ENCODE measurements at places on chromosomes 3 and 15.

DNA sequence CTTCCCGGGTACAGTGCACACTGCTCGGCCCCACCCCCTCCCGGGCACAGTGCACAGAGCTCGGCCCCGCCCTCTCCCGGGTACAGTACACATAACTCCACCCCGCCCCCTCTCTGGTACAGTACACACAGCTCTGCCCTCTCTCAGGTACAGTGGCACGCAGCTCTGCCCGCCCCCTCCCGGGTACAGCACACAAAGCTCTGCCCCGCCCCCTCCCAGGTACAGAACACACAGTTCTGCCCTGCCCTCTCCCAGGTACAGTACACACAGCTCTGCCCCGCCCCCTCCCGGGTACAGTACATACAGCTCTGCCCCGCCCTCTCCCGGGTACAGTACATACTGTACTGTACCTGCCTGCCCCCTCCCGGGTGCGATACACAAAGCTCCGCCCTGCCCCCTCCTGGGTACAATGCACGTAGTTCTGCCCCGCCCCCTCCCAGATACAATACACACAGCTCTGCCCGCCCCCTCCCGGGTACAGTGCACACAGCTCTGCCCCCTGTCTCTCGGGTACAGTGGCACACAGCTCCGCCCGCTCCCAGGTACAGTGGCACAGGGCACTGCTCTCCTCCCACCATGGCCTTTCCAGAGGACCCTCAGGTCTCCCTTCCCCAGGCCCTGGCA lies 16.4 kb upstream of the PRR20G start:
- no peak for DNase-seq

DNA sequence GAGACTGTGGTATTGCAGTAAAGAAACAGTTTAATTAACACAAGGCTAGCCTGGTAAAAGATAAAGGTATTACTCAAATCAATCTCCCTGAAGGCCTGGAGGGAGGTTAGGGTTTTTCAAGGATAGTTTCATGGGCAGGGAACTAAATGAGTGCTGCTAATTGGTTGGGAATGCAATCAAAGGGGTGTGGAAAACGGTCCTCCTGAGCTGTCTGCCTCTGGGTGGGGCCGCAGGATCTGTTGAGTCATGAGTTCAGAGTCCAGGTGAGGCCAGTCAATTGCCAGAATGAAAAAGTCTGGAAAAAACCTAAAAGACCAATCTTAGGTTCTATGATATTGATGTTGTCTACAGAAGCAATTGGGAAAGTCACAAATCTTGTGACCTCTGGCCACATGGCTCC lies 293.2 kb downstream of the MCTP2 start:
- no peak for DNase-seq

DNA sequence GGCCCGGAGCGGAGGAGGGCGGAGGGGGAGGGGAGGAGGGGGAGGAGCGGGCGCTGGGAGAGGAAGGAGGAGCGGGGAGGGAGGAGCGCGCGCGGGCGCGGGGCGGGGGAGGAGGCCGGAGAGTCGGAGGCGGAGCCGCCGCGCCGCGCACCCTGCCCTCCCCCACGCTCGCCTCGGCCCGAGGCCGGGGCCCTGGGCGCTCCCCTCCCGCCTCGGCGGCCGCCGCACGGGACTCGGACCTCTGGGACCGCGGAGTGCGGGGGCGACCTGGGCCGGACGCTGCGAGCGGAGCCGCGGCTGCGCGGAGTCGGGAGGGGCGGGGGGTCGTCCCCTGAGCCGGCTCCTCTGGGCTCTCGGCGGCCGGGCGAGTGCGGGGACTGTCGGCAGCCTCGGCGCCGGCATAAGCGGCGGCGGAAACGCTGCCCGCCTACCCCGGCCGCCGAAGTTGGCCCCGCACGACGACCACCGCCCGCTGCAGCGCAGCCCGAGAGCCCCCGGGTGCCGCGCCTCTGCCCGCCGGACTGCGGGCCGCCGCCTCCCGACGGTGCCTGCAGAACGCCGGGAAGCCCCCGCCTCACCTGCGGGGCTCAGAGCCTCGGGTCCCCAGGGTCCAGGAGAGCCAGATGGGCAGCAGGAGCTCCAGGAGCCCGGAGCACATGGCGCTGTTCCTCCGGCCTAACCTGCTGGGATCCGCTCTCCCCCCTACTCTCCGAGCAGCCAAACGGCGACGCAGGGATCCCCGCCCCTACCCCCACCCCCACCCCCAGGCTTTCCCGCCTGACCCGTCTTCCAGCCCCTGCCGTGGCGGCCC lies 406 bp upstream of the GABRB3 start:
- DNase-seq: no peak

DNA sequence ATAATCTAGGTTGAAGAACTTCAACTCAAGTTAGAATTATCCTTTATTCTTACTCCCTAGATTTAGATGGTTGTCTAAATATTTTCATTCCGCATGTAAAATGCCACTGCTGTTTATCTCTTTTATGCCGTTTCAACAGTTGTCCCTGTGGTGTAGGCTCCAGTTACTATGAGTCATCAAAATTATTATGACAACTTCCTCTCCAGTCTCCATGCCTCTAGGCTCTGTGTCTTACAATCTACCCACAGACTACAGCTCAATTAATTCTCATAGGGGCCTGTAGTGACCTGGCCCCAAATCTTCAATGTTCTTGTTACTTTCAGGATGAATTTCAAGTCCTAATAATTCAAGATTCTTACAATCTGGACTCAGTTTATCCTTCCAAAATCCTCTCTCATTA lies 105.8 kb upstream of the UNC13C start:
- DNase-seq: no peak

DNA sequence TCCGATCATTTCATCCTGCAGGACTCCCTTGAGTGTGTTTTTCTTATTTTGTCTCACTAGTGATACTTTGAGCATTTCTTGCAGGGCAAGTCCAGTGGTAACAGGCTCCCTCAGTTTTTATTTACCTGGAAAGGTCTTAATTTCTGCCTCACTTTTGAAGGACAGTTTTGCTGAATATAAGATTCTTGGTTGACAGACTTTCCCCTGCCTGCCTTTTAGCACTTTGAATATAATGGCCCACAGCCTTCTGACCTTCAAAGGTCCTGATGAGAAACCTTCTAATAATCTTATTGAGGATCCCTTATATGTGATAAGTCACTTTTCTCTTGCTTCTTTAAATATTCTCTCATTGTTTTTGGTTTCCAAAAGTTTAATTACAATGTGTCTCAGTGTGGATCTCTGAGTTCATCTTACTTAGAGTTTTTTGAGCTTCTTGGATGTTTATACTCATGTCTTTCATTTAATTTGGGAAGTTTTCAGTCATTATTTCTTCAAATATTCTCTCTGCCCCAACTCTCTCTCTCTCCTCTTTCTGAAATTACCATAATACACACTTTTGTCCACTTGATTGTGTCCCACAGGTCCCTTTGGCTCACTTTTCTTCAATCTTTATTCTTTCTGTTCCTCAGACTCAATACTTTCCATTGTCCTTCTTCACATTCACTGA lies 36.3 kb upstream of the ARIH1 start:
- DNase-seq: no peak

DNA sequence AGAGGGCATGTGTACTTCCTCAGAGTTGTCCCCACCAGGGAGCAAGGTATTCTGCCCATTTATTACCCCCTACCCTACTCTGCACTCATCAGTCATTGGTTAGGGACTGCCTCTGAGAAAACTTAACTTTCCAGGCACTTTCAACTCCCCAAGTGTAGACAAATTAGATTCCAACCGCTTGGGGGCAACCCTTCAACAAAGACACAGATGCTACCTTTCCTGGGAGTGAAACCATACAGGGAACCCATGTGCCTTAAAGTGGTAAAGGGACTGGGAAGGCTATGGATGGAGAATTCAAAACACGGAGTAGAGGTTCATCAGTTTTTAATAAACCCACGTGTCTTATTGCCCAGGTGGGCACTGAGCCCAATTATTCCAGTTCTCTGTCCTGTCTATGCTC lies 19.4 kb upstream of the UBE2E2 start:
- DNase-seq: peak; percentile 13

DNA sequence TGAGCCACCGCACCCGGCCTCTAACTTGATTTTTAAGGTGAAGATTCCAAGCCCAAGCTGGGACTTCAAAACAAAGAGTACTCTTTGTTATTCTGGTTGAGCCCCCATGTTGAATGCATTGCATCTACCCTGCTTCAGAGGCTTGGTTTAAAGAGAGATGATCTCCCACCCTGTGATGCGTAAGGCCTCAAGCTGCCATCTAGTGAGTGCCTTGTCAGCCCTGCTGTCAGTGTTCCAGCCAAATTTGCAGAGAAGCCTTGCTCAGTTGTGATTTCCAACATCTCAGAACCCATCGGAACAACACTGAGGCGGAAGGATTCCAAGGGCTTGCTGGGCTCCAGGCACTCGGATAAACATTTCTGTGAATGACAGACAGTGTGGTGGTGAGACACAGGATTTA lies 210.7 kb upstream of the RGMA start:
- no peak for DNase-seq

GRCh38 chr15:77599357-77599756 lies 33.4 kb downstream of the LINGO1 start:
- no peak for DNase-seq

- no peak for DNase-seq
Measured at GRCh38 chr15:88323468-88323867, 66.9 kb upstream of the NTRK3 start.

- DNase-seq: no peak
Measured at GRCh38 chr15:67267440-67267839, 12.9 kb downstream of the IQCH start.

- DNase-seq: no peak
Measured at GRCh38 chr3:50436114-50436674, 67.2 kb downstream of the CACNA2D2 start.

GRCh38 chr15:66842710-66843441 lies 140.8 kb downstream of the SMAD6 start:
- peak; percentile 81 for DNase-seq

DNA sequence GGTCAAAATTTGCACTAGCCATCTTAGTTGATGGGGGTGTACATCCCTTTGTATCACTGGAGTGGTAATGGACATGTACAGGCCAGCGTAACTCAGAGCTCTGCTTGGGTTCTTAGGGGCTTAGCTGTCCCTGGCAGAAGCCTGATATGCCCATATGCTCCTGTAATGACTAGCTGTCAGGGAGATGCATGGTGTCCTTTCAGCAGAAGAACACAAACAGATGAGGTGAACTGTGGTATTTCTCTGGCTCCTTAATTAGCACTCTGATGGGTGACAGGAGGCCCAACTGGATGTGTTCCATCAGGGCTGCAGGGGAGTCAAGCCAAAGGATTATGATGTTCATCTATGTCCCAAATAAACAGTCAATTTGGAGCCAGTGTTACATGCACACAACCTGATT lies 774.5 kb downstream of the AGBL1 start:
- DNase-seq: no peak

DNA sequence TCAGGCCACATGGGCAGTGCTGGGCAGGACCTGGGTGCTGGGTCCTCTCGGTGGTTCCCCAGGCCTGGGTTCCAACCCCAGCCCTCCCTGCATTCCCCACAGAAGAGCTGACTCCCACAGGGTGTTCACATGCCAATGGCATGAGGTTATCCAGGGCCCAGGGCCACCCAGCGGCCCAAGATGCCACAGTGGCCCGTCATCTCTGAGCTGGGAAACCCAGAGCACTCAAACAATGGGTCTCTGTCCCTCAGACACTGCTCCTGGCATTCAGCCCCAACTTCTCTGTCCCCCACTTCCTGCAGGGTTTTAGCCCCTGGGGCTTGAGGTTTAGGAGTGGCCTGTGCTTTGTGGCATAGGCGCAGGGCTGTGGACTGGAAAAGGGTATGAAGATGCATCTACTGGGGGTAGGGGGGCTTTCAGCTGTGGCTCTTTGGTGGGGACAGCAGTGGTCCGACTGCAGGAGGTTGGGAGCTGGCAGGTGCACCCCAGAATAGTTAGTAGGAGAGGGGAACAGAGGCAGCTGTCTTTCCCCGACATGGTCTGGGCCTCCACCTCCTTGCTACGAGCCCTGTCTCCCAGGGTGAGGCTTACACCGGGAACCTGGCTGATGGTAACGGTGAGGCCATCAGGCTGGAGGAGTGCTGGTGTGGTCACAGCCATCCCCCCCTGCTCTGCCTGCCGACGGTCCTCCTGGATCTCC lies 1.7 kb downstream of the CCDC9B start:
- DNase-seq: no peak

DNA sequence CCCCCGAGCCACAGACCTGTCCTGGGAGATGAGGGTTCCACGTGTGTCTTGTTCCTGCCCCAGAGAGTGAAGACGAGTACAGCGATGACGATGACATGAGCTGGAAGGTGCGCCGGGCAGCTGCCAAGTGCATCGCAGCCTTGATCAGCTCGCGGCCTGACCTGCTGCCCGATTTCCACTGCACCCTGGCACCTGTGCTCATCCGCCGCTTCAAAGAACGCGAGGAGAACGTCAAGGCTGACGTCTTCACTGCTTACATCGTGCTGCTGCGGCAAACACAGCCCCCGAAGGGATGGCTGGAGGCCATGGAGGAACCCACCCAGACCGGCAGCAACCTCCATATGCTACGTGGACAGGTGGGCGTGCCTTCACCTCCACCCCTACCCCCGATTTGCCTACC lies 18.6 kb downstream of the CAND2 start:
- no peak for DNase-seq

- DNase-seq: peak; percentile 60
Measured at GRCh38 chr3:8557298-8557697, 55.7 kb downstream of the LMCD1 start.

- no peak for DNase-seq
Measured at GRCh38 chr3:101133652-101134051, 140.4 kb upstream of the ABI3BP start.

DNA sequence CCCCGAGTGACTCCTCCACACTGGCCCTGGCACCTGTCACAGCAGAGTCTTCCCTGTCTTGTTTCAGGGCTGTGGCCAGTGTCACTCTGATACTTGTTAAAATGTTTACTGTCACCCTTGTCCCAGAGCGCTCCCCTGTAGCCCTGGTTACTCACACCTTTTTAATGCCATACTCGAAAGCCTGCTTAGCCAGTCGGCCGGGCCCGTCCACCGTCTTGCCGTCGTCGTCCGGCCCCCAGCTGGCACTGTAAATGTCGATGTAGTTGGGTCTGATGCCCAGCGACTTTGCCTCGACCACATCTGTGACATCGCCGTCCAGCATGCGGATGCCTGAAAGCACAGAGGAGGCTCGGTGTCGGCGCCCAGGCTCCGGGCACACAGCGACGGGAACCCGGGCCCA lies 91.3 kb downstream of the PCSK6 start:
- no peak for DNase-seq

GRCh38 chr15:70596354-70597055 lies 166.9 kb downstream of the UACA start:
- DNase-seq: no peak

- peak; percentile 37 for DNase-seq
Measured at GRCh38 chr15:36109943-36110658, 469.3 kb upstream of the CDIN1 start.

GRCh38 chr3:74789111-74789510 lies 174.7 kb upstream of the CNTN3 start:
- no peak for DNase-seq

- DNase-seq: no peak
Measured at GRCh38 chr3:38018296-38019266, 10.9 kb downstream of the PLCD1 start.

- no peak for DNase-seq
Measured at GRCh38 chr15:39124553-39125171, 456.2 kb upstream of the THBS1 start.

GRCh38 chr3:80734920-80735319 lies 967.1 kb upstream of the ROBO1 start:
- DNase-seq: no peak

GRCh38 chr15:88255484-88256278 lies 858 bp downstream of the NTRK3 start:
- peak; percentile 64 for DNase-seq

GRCh38 chr3:14608298-14608697 lies 43.3 kb upstream of the CCDC174 start:
- no peak for DNase-seq

All from left lung (tissue), 14 donors.